ENCODE measurements at places on chromosomes 5 and 9.

DNA sequence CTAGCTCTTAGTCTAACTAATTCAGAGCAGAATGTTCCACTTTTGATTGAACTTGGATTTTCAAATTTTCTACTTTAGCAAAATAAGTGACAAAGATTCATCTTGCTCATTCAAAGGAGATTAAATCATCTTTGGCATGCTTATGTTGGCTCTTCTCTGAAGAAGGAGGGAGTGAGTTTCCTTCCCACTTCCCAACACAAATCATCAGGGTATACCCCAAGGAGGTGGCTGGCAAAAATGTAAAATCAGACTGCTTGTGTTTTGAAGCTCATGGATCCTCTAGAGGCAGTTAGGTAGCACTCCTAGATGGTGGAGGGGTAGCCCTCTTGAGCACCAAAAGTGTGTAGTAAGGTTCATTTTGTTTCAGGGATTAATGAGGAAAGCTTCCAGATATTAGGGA, 343.1 kb downstream of the OSTF1 start:
- no peak for DNase-seq

DNA sequence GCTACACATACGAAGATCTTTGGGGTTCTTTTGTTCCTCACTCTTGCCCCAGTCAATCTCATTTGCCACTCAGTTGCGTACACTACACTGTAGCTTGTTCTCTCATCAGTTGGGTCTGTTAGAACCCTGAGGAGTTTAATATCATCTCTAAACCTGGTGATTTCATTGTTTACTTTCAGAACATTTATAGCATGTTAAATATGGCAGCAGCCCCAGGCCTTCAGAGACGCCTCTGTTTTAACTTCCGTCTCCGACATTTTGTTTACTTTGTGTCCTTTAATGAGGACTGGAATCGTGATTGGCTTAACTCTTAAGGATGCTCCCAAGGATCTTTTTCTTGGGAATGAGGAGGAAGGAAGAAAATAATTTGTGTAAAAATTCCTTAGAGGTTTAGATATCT, 510.1 kb downstream of the NR2F1-AS1 start:
- DNase-seq, result no peak

DNA sequence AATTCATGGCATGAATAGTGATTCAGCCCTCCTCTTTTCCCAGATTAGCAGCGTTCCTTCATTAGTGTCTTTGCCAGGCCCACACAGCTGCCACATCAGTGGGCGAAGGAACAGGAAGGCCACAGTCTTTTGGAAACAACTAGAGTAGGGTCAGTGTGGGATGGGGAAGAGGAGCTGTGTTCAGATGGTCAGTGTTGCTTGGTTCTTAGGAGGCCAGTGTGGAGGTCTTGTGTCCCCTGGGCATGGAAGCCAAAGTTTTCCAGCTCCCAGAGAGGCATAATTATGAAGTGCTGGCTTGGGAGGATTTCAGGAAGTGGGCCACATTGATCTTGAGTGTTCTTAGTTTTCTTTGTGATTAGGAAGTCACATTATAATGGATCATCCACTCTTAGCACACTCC, 269.6 kb downstream of the PSAT1 start:
- DNase-seq, result no peak

GRCh38 chr5:20615888-20616563, 628.0 kb upstream of the CDH18 start:
- no peak for DNase-seq

DNA sequence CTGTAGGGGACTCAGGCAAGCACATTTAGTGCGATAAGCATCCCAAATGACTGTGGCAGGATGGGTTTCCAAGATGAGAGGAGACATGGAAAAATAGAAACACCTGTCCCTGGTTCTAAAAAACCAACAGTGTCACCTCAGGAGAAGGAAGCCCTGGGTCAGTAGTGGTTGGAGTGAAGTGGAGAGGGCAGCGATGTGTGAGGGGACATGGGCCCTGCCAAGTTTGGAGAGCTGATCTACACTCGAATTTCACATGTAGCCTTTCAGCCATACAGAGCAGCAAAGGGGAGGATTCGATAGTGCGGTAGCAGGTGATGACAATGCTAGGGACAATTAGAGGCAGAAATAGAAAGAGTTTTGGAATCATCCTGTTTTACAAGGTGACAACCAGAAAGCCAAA, 32.6 kb upstream of the LHX2 start:
- no peak for DNase-seq

- DNase-seq, result no peak
Measured at GRCh38 chr5:138574744-138575193, 432 bp downstream of the HSPA9 start.

DNA sequence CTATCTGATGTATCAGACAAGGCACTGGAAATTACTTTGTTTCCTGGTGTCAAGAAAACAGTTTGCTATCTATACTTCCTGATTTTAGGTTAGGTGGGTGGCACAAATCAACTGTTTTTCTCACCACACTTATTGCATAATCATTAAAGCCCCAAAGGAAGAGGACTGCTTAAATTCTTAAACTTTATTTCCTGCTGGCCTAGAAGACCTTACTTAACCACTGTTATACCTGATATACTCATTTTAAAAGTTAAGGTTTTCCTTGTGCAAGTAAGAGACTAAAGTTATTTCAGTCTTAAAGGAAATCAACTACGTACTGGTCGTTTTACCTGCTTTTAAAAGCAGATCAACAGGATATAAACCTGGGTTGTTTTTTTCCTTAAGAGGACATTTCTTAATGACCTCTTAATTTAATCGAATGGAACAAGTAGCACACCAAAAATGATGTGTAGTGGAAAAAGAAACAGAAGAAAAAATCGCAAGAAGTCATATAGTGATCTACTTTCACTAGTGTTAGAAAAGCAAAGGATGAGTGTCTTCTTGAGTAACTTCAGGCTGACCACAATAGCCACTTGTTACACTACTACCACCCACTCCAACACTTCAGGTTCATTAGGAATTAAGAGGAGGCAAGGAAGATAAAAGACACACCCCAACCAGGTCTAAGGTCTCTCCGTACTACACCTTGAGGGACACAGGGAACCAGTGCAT, 974 bp downstream of the CLINT1 start:
- no peak for DNase-seq

GRCh38 chr5:104952876-104953275, 1390.3 kb upstream of the NUDT12 start:
- no peak for DNase-seq

DNA sequence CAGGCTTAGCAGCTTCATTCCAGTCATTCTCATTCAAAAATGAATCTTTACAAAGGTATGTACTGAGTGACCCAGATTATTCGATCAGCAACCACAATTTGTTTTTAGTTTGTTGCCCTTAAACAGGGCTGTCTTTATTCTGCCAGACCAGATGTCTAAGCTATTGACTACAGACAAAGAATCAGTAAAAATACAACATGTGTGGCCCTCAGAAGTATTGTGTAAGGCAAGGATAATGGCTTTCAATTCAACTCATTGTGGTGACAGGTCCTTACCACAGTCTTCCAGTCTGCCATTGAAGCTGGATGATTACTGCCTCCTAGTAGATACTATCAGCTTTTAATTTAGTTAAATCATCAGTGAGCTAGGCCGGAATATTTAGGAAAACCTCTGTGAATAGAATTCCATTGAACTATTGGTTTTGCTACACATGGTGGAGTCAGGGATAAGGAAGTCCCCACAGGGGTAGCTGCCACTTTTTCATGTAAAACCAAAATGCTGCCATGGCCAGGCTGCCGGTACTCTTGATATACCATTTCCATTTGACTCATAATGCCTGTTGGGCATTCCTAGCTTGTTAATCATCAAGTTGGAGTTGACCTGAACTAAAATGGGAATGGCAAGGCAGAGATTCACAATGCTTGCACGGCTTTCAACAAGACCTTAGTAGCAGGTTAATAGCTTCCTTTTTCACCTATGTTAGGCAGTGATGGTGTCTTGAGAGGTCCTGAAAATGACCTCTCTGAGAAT, 175.6 kb downstream of the MEF2C start:
- no peak for DNase-seq

DNA sequence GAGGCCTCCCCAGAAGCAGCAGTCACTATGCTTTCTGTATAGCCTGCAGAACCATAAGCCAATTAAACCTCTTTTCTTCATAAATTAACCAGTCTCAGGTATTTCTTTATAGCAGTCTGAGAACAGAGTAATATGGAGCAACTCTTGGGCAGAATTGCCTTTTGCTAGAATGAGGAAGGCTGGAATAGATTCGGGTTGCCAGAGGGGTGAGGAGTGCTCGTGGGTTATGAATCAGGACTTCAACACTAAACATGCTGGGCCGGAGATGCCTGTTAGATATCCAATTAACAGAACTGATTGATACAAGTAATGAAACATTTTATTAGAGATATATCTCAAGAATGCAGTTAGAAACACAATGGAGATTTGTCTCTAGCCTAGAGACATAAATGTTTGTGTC, 140.9 kb upstream of the MAP3K1 start:
- DNase-seq, result no peak

- DNase-seq, result no peak
Measured at GRCh38 chr5:115459855-115460341, 84.7 kb downstream of the FEM1C start.

DNA sequence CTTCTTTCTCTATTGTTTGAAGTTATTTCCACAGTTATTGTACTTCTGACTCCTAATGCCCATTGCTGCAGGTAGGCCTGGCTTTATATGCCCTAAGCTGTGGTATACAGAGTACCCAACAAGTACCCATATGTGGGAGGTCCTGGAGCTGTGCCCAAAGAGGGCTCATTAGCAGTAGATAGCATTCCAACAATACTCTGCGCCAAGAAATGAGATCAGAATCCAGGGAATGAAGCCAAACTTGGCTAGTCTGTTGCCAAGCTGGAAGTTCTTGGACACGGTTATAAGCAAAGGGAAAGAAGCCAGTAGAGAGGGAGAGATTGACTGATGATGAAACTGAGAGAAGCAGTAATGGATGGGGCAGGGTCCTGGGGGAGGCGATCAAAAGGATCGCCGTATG, 29.7 kb upstream of the FAM169A start:
- no peak for DNase-seq
